ENCODE measurements at places on chromosomes 12 and 14. TPM values are rescaled to one million over a fixed set of nuclear protein-coding genes. Genes with fewer than 3 reads are reported as not detected.

DNA sequence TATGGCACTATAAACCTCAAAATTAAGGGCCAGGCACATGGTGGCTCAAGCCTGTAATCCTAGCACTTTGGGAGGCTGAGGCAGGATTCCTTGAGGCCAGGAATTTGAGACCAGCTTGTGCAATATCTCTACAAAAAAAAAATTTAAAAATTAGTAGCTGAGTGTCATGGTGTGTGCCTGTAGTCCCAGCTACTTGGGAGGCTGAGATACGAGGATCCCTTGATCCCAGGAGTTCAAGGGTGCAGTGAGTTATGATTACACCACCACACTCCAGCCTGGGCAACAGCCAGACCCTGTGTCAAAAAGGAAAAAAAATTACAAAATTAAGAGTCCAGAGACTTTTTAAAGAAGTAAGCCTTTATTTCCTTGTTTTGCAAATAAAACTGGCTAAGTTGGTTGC, 1.8 kb upstream of the GCN1 start:
- DNase-seq, result no peak

DNA sequence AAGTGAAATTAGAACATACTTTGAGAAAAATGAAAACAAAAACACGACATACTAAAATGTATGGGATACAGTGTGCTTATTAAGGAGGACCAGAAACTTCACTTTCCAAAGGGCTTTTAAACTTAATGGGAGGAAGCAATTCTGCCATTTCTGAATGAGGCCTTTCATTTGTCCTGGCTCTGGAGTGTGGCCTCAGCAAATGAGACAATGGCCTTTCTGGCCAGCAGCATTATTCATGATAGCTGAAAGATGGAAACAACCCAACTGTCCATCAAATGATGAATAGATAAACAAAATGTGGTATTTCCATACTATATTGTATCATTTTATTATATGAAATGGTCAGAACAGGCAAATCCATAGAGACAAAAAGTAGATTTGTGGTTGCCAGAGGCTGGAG, 338.6 kb downstream of the CEP128 start:
- DNase-seq, result no peak

- no peak for DNase-seq
Observed at GRCh38 chr14:72264716-72265115, 332.5 kb downstream of the RGS6 start.

- peak; percentile 76 for DNase-seq
Observed at GRCh38 chr14:104746934-104747481, 5.9 kb upstream of the SIVA1 start.

Gene CELA1
- polyA plus RNA-seq, result not detected
